ENCODE measurements at places on chromosomes 12 and 14.

DNA sequence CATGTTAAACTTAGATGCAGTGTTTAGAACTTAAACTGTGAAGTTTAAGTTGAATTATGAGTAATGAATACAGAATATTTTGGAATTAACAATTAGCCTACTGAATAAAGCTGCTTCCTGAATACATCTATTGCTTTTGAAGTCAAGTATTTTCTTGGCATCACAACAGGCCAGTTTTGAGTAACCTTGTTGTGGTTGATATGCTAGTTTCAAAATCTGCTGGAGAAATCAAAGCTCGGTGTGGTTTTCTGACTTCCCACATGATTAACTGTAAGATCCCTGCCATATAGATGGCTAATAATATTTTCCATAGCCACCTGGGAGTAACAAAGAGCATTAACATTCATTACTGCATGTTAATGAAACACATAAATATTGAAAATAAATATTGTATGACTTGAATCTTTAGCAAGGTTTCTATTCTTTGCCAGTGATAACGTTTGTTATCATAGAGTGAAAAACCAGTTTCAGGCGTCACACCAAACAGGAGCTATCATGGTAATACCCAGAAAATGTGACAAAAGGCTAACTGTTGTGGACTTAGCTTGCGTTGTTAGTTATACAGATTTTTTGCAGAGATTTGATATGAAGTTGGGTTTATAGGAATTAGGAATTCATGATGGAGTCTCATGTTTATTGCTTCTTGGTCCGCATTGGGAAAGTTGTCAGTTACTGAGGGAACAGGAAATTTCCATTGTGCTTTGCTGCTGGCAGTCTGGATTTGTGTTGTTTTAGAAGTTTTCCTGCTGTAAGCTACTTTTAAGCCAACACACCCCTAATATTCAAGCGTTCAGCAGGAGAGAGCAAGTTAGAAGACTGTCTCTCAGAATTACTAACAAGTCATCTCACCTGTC, 32.1 kb downstream of the PPFIBP1 start:
- DNase-seq: no peak

- no peak for DNase-seq
These were observed 14.1 kb upstream of the TMEM263 start for GRCh38 chr12:106941481-106942156.

DNA sequence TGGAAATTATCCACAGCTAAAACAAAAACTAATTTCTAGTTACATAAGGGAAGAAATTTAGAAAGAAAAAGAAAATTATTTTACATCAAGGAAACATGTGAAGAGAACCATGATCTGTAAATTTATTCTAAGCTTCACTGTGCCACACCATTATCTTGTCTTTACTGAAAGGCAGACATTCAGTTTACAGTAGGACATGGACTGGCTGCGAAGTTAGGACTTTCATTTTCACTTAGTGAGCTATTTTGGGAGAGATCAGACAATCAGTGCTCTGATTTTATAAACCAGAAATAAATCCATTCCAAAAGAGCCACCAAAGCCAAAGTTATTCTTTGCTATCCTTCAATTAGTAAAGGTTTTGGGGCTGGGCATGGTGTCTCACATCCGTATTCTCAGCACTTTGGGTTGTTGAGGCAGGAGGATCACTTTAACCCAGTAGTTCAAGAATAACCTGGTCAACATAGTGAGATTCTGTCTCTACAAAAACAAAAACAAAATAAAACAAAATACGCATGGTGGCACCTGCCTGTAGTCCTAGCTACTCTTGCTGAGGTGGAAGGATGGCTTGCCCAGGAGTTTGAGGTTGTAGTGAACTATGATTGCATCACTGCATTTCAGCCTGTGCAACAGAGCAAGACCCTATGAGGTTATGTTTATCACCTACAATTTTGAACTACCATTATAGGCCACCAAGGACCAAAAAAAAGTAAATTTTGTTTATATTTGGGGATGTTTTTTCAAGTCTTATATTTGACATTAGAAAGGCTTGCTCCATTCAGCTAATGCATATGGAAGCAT, 1084.8 kb upstream of the ATXN7L3B start:
- no peak for DNase-seq

- no peak for DNase-seq
These were observed 103.9 kb downstream of the AKAP6 start for GRCh38 chr14:32432813-32433538.

GRCh38 chr12:8905546-8905945, 8.8 kb upstream of the PHC1 start:
- DNase-seq: no peak

- DNase-seq: no peak
These were observed 316.1 kb upstream of the SEL1L start for GRCh38 chr14:81849714-81850113.

GRCh38 chr12:18797604-18798003, 59.7 kb downstream of the CAPZA3 start:
- DNase-seq: no peak

GRCh38 chr12:92900941-92901340, 28.2 kb downstream of the EEA1 start:
- no peak for DNase-seq

DNA sequence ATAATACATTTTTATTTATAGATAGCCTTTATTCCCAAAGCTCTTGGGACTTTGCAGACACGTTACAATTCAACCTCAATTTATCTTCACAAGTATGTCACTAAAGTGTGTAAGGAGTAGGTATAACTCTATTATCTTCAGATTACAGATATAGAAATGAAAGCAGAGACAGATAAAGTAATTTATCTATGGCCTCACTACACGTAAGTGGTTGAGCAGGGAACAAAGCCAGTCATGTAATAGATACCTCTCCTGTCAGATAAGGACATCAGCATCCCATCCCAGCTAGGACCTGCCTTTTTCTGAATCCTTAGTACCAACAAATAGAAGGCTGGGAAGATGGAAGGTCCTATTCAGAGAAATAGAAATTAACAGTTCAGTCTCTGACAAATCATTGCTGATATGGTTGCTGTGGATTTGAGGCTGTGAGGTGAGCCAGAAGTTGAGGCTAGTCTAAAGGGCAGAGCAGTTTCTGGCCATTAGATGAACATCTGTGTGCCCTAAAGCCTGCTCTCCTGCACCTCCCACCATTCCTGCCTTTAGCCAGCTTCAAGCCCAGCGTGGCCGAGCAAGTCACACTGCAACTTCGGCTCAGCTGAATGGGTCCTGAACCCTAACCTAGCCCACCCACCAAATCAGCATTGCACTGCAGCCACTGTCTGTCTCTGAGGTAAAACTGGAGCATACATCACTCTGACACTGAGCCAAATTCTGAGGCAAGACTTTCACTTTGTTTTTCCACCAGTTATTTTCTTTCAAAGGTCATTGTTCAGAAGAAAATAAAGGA, 71.1 kb upstream of the PLEKHA5 start:
- DNase-seq: no peak

DNA sequence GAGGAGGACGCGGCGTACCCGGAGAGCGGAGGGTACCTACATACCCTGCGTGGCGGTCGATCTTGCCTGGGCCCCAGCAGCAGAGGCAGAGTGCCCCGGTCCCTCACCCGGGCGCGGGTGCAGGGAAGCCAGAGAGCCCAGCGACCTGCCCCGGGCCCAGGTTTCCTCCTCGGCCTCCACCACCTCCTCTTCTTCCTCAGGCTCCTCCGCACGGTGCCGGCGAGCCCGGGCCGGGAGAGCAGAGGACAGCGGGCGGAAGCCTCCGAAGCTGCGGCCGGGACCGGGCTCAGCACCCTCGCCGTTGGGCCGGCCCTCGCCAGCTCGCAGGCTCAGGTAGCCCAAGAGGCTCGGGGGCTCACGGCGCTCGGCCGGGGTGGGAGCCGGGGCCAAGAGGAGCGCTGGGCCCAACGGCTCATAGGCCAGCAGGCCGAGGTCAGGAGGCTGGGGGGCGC, 6.6 kb downstream of the ZNF219 start:
- DNase-seq: no peak

DNA sequence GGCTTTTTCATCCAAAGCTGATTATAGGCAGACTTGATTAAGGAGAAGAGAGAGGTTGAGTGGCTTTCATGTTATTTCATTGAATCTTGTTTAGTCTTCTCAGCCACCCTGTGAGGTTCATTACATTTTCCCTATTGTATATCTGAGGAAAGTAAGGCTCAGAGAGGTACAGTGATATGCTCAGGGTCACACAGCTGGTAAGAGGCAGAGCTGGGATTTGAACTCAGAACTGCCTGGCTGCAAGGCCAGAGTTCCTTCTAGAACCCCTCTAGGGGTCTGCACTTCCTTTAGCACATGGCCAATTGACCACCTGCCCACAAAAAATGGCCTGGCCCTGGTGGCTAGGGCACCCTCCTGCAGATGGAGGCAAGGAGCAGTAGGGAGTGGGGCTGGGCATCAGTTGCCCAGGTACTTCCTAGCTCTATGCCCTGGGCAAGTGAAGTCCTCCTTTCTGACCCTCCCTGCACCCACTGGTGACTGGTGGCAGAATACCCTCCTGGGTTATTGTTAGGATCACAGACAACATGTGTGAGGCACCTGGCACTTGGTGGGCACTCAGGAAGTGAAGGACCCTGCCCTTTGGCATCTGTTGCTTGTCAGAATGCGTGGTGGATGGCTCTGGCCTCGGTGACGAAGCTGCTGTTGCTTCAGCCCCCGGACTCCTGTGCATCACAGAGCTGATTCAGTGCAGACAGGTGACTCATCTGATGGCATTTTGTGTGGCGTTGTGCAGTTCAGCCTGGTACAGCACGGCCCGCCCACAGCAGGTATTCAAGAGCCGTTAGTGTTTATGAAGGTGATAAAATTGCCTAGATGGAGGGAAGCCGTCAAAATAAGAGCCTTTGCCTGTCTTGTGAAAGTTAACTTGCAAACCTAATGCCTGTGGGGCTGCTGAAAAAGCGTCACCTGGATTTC, 115.8 kb downstream of the SLC25A47 start:
- peak; percentile 64 for DNase-seq

DNA sequence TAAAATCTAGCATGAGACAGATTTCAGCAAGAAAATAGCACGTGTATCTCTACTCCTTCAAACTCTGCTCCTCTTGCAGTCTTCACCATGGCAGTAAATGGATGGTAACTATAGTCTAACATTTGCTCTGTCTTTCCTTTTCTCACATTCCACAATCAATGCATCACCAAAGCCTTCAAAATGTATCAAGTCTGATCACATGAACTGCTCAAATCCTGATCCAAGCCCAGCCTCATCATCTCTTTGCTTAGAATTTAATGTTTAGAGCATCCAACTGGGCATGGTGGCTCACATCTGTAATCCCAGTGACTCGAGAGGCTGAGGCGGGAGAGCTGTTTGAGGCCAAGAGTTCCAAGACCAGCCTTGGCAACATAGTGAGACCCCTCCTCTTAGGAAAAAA, 45.9 kb downstream of the CDK17 start:
- DNase-seq: no peak

DNA sequence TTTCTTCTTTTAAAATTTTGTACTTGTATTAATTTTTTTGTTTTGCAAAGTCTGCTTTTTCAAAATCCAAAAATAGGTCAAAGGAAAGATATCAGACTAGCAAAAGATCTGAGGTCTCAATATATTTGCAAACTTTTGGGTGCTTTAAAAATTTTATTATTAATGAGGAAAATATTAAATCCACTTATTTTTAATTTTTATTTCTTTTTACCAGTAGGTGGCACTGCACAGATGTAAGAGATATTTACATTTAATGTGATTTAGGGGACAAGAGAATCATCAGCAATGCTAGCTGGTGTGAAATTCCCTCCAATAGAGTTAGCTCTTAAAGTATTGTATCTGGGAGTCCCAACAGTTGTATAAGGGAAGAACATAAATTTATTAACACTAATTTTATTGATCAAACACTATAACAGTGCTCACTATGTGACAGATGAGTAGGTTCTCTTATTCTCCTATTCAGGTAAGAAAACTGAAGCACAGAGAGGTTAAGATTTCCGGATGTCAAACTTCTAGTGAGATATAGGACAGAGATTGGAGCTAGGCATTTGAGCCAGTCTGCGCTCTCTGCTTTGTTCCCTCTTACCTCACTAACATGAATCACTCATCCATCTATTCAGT, 30.5 kb downstream of the ALX1 start:
- no peak for DNase-seq

DNA sequence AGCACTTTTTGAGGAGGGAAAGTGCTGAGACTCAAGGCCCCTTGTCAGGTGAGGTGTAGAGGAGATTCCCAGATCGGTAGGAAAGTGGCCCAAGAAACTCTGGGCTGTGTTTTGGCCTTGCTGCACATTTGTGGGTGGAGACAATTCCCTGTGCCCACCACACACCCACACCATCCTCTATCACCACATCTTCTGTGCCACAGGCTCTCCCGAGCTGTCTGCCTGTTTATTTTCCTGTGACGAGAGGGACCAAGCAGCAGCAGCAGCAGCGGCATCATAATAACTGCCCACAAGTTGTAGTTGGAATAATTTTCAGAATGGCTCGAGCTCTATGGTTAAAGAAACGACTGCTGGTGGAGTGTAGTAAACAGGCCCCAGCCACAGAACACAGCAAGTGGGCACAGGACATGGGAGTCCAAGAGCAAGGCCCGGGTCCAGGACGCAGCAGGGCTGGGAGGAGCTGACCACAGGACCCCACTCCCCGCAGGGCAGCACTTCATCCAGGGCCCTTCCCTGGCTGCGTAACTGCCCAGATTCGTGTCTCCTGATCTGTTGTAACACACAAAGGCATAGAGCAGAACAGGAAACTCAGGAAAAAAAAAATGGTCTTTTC, 55.6 kb upstream of the BCL2L14 start:
- DNase-seq: no peak

- no peak for DNase-seq
These were observed 10.9 kb upstream of the SALL2 start for GRCh38 chr14:21537090-21537424.

- DNase-seq: no peak
These were observed 110.4 kb upstream of the RFLNA start for GRCh38 chr12:124184456-124184855.

GRCh38 chr14:104925214-104925854, 655 bp downstream of the PLD4 start:
- no peak for DNase-seq

DNA sequence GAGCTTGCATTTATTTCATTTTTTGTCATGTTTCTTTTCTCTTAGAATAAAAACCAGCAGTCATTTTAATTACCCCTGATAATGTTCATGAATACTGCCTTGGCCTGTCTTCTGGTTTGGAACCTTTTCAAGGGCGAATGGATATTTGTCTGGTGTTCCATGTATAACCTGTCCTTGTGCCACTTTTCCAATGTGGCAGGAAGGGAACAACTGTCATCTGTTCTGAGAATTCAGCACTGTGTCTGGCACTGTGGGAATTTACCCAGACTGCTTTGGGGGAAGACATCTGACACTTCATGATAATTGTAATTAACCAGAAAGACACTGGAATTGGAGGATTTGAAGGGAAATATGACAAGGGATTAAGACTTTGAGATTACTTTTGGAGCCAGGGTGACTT, 352.8 kb downstream of the APAF1 start:
- DNase-seq: no peak

DNA sequence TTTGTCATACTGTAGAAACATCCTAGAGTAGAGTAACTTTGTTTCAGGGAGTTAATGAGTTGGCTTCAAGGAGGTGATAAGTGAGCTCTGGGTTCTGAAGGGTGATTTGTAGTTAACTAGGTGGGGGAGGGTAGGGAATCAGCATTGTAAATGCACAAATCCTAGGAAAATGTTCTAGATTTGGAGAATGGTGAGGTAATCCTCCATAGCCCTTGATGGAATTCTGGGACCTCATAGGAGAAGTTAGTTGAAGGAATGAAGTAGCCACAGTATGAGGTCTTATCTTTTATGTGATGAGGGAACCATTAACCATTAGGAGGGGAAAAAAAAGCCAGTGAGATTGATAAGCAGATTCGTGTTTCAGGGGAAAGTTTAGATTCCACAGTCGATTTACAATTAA, 8.0 kb downstream of the CNOT2 start:
- no peak for DNase-seq

GRCh38 chr12:116442946-116443345, 116.2 kb upstream of the MAP1LC3B2 start:
- no peak for DNase-seq
